ENCODE measurements at places on chromosomes 3 and 15.
A peak's percentile ranks its signal among the peaks of the same experiment; 100 is the strongest.

DNA sequence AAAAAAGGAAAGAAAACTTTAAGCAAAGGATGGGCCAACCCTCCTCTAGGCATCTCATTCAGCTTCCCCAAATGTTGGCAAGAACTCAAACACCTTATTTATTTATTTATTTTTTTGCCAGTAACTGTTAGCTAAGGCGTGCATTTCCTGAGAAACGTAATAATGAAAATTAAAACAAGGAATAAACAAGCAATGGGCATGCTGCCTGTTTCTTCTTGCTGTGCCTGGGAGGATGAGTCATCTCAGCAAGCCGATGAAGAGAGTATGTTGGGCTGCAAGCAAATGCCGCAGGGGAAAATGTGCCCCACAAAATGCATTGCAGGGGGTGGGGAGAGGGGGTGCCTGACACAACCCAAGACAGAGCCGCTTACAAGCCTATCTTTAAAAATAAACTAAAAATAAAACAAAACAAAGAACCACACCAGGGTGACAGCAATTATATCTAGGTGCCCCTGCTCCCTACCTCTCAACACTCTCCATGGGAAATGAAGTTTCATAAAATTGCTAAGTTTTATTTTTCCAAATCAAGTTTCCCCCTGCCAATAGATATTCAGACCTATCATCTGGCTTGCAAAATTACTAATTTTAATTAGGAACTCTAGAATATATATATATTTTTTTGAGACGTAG lies 40.3 kb downstream of the EIF4E3 start:
- DNase-seq: peak; percentile 78

DNA sequence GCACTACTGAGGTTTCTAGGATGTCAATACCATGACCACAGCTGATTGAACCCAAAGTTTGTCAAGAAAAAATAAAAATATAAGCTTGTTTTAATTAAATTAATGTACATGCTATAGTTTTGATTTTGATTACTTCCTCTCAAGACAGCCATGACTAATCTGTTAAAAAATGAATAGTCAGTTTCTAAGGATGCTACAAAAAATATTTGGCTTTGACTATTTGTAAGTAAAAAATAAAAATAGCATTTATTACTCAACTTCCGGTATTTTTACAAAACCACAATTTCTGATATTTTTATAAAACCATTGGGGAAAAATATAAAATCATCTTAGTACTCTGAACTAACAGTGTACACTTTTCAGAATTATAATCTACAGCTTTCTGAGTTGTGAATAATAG lies 12.1 kb upstream of the TEX9 start:
- peak; percentile 51 for DNase-seq

- no peak for DNase-seq
These were observed 204.9 kb downstream of the TNIK start for GRCh38 chr3:171255236-171255806.

- no peak for DNase-seq
These were observed 26.7 kb downstream of the NBEAL2 start for GRCh38 chr3:47006145-47006651.

GRCh38 chr3:165712382-165712781 lies 124.8 kb downstream of the BCHE start:
- no peak for DNase-seq

DNA sequence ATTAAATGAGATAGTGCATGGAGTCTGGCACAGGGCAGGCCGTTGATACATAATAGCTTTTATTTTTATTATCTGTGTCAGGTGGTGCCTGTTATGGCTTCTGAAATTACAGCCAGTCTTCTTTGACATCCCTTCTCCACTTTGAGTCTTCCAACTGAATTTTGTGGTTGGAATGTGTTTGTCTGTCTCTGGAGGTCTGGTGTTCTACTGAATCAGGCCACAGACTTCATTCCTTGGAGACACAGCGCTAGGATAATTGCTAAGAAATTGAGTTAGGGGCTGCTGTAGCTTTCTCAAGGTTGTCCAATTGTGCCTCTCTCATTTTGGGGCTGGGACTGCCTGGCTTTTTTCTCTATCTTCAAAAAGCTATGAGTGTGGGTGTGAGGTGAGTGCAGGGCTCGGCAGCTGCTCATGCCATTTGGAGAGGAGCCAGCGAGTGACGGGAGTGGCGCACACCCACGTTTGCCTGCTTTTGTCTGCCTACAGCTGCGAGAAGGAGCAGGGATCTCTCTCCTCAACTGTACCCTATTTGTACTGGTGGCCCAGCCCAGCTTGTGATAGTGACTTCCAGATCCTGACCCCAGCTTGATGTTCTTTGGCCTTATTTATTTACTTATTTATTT lies 49.8 kb upstream of the SYN2 start:
- no peak for DNase-seq

DNA sequence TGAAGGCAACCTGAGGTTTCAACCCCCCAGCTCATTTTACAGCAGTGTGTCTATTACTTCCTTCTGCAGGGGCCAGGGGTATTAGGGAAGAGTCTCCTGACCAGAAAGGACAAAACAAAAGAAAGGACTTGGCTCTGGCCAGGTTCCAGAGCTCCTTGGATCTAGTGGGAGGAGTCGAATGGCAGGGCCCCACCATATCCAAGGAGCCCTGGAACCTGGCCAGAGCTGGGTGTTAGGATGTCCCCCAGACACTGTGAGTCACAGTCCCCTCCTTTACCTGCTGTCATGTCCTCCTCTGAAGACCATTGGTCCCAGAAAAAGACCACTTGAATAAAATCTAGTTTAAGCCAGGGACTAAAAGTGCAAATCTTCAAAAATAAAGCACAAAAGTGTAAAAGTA lies 113.2 kb downstream of the EEFSEC start:
- no peak for DNase-seq

All from GM03348 (cell line).